ENCODE measurements at places on chromosomes 11 and 22.

DNA sequence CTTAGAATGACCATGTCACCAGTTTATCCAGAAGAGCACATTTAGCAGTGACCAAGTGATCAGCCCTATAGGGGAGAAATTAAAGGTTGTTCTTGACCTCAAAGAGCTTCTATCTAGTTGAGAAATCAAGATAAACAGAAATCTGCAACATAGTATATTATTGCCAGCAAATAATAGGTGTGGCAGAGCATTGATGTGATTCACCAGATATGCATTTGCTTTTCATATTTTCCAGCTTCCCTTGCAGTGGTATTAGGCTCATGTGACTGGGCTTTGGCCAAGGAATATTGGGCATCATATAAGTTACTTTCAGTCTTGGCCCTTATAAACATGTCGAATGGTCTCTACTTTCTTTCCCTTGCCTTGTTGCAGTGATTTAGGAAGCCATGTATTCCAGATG, 34.5 kb downstream of the COMMD9 start:
- no peak for DNase-seq

DNA sequence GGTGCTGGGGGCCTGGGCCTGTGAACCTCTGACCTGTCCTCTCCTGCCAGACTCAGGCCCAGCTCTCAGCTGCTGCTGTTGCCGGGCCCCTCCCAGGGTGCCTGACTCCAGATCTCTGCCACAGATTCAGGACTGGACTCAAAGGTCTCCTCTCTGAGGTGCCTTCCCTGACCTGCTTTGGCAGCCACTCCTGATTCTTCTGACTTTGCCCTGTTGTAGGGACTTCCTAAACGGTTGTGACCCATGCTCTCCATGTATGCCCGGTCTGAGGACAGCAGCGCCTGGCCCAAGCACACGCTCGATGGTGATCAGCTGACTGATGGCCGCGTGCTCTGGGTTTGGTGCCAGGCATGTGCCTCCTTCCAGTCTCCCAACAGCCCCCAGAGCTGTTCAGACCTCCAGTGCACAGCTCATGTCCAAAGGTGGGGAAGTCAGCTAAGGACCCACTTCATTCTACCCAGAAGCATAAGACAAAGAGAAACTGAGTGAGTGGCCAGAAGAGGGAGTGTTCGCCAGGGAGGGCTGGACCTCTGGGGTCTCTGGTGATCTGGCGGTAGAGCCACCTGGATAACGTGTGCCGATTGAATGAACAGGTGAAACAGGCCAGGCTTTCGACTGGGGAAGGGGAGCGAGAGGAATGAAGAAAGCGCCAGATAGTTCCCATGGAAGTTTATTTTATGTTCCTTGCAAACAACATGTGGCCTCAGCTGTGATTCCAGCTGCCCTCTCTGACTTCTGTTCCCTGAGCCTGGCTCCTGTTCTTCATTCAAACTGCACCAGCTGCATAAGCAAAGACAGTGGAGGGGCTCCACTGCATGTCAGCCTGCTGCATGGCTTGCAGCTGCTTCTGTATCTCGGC, 8.1 kb upstream of the TOP3B start:
- DNase-seq: no peak

- DNase-seq: peak; percentile 24
These were observed 59.1 kb downstream of the IGLL1 start for GRCh38 chr22:23520863-23521440.

DNA sequence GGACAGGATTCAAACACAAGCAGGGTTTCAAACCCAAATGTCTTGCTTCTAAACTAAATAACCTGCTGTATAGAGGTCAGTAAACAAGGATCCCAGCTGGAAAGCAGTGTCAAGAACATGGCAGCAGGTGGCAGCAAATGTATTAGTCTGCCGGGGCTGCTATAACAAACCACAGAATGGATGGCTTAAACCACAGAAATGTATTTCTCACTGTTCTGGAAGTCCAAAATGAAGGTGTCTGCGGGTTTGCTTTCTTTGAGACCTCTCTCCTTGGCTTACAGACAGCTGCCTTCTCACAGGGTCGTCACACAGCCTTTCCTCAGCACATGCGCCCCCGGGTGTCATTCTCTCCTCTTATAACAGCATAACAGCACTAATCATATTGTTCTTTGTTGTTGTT, 65.1 kb upstream of the LRRC55 start:
- peak; percentile 53 for DNase-seq

DNA sequence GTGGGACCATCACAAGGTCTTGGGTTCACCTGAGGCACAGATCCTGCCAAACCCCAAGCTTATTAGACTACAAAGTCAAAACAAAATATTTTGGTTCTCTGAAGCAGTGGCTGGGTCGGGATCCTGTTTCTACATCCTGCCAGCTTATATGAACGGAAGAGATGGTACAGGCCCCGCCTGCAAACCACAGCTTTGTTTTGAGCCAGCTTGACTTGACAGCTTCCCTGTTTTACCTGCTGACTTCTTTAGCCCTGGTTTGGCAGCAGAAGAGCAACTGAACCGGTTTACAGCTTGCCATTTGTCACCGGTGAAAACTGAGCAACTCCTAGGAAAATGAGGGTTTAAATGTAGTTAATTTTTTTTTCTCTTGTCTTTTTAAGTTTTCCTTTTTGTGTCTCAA, 11.4 kb downstream of the PACS1 start:
- peak; percentile 79 for DNase-seq

- peak; percentile 76 for DNase-seq
These were observed at the start of gene PLXNB2 for GRCh38 chr22:50306753-50307749. PLXNB2 (minus strand) TSS chr22:50307646; CDS start chr22:50290584, 17,062 bp downstream.

GRCh38 chr11:47160753-47161133, 15.9 kb downstream of the ARFGAP2 start:
- DNase-seq: no peak

GRCh38 chr11:128519338-128519737, 68.0 kb downstream of the ETS1 start:
- DNase-seq: peak; percentile 68

GRCh38 chr22:47929646-47930185, 1167.3 kb downstream of the TBC1D22A start:
- DNase-seq: no peak

DNA sequence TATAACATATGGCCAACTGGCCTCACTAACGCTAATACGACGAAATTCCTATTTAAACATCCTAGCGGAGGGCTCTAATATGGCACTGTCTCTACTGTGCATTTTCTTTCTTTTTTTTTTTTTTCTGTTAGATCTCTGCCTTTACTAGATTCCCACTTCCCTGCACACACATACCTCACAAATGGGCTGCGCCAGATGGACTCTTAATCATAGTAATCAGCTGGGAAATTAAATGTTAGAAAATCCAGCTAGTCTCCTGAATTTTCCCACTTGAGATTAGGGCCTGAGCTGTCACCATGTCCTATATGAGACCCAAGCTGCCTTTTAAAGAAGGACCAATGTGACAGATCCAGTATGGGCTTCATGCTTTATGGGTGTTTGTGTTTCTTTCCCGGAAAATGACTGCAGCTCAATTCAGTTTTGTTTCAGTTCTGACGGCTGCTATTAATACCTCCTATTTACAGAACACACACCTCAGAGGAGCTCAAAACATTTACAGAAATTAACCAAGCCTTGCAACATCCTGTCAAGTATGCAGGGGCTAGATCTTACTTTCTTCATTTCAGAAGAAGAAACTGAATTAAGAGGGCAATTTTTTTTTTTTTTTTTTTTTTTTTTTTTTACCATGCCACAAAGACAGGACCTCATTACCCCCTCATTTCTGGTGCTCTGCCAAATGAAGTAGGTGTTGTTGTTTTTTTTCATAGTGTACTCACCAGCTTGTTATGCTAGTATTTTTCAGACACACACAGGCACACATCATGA, 49.8 kb upstream of the BLID start:
- no peak for DNase-seq

- no peak for DNase-seq
These were observed 229.8 kb downstream of the TBC1D22A start for GRCh38 chr22:46992121-46992731.

GRCh38 chr11:66004186-66004585, 1.9 kb downstream of the BANF1 start:
- no peak for DNase-seq

DNA sequence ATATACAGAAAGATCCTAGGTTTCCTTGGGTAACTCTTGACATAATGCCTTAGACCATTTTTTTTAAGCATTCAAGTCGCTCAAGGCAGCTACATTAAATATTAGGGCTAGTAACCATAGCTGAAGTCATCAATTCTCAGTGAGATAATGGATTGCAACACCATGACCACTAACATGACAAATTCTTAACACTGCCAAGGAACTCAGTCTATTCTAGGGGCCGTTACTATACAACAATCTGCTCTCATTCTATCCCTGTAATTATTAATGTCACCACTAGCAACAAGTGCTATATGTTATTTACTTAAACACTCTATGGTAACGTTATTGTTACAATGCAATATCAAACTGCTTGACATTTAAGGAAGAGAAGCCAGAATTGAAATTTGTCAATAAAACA, 3.2 kb upstream of the STK33 start:
- peak; percentile 17 for DNase-seq

- DNase-seq: no peak
These were observed 1.6 kb upstream of the WT1 start for GRCh38 chr11:32436751-32437494.

DNA sequence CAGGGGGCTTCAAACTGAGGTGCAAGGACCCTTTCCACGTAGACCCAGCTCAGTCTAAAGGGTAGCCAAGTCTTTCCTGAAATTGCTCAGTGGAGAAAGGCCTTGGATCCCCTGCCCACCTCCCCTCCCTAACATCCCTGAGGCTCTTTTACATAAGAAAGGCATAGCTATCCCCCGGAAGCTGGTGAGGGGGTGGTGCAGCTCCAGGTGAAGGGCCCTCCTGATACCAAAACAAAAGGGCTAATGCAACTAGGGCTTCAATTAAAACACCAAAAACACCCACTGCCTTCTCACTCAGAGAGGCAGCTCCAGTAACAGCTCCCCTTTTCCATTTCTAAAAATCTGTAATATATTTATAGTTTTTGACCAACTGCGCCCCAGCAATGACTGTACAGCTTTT, 5.8 kb downstream of the SHANK2 start:
- no peak for DNase-seq

DNA sequence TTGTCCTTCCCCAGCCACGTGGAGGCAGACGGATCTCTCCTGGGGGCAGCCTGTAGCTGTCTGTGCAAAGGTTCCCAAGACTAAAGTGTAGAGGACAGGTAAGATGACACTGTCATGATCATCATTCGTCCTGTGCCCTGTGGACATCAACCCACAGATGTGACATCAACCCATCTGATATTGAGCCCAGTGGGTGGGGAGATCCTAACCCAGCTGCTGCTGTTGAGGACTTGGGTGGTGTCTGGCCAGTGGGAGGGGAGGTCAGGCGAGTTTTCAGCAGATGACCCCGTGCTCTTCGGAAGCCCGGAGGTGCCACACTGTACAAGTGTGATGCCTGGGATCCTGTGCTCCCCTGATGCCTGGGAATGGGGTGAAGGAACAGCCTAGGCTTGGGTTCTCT, 1.2 kb upstream of the GAL start:
- no peak for DNase-seq

GRCh38 chr22:50308597-50308935, 1.1 kb upstream of the PLXNB2 start:
- no peak for DNase-seq

GRCh38 chr11:16392616-16393015, 36.3 kb upstream of the SOX6 start:
- DNase-seq: no peak

All from NAMALWA (cell line).